ENCODE measurements at places on chromosomes 5 and 9. TPM values are rescaled to one million over a fixed set of nuclear protein-coding genes. Genes with fewer than 3 reads are reported as not detected.

KIF27 gene
- total RNA-seq, result 16.4 TPM

SHISAL2B gene
- 10.4 TPM for total RNA-seq

GRCh38 chr5:24817966-24818365 lies 173.2 kb upstream of the CDH10 start:
- DNase-seq, result no peak
- no peaks in the 10 kb centered on the region for H3K27me3 ChIP-seq
- H3K4me3 ChIP-seq, result no peak overlapping the region
- H3K36me3 ChIP-seq, result no peaks in the 10 kb centered on the region
- no peaks in the 10 kb centered on the region for H3K4me1 ChIP-seq
- H3K27ac ChIP-seq, result no peak overlapping the region

DNA sequence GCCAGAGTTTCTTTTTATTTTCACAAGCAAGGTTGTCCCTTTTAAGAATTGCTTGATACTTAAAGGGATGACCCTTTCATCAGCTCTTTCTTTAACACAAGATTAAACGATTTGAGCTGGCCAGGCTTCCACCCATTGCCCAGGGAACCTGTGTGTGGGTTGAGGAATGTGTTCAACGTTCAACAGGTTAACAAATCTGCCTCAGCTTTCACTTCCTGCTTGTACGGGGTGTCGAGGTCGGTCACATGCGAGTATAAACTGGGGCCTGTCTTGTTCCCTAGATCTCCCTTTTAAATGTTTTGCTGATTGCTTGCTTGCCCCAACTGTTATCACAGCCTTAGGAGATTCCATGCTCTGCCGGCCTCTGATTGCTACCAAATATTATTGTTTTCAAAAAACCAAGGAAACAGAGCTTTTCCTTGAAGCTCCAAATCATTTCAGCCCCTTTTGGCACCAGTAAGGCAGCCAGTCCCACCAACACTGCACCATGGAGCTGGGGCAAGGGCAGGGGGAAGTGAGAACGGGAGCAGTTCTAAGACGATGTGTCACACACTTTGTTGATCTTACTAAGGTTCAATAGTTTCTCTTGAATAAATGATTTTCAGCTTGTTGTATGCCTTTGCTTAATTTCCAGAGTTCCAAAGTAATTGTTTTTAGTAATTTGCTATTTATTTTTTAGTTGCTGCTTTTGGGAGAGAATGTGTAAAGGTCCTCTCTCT lies 10.7 kb upstream of the CLK4 start:
- no peaks in the 10 kb centered on the region for H3K4me1 ChIP-seq
- peaks cover 6% of the 10 kb centered on the region for H3K27me3 ChIP-seq
- H3K27ac ChIP-seq, result no peak overlapping the region

- no peak overlapping the region for H3K4me3 ChIP-seq
- no peak overlapping the region for H3K27ac ChIP-seq
- DNase-seq, result no peak
- peaks cover 9% of the 10 kb centered on the region for H3K4me1 ChIP-seq
- no peaks in the 10 kb centered on the region for H3K27me3 ChIP-seq
Observed at GRCh38 chr5:65695162-65695755, 26.6 kb downstream of the SGTB start.

IFNB1 gene
- total RNA-seq, result not detected

DNA sequence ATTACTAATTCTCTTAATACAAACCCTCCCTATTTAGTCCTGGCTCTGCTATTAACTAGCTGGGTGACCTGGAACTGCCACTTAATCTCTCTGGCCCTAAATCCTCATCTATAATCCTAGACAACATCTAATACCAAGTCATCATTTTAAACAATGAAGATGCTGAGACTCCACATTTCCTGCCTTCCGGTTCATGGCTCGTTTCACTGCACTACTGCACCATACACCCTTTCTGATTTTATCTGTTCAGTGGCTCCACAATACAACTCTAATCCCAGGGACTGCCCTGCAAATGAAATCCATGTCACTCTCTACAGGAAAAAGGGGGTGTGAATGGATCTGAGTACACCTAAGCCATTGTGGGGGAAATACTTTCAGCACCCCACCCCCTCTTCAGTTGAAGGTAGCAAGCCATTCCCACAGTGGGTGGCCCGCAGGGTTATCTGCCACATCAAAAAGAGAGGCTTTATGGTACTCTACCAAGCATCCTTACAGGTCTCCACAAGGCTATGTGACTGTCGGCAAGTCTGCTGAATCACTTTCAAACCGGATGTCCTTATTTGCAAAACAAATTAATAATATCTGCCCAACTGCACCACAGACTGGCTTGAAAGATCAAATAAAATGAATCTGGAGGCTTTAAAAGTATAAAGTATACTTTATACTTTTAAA lies 89.5 kb downstream of the EPB41L4A start:
- H3K27me3 ChIP-seq, result no peaks in the 10 kb centered on the region
- no peaks in the 10 kb centered on the region for H3K36me3 ChIP-seq
- peak; percentile 18 for DNase-seq
- H3K4me3 ChIP-seq, result no peak overlapping the region

DNA sequence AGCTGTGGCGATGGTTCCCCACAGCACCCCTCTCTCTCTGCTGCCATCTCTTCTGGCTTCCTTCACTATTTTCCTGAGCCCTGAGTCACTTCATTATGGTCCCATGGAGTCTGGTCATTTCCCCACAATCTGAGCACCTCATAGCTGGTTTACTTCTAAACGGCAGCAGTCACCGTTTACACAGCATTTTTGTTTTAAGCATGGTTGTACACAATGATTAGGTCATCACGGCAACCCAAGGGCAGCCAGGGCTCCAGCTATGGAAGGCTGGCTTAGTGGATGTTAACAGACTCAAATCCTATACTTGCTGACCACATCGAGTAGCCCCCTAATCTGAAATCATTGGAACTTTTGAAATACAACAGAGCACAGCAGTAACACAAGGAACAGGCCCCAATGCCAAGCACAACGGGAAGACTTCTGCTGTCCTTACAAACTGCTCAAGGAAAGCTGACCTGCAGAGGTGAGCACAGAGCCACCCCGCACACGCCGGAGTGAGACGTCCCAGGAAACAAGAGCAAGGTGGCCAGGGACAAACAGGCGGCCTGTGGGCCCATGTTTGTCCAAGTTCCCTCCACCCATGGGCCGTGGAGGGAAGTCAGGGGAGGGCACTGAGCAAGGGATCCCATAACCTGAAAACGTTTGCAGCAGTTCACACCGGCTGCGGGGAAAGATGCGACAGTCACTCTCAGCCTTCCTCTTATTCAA lies 22.9 kb downstream of the CAMSAP1 start:
- H3K27me3 ChIP-seq, result no peaks in the 10 kb centered on the region
- peaks cover 3% of the 10 kb centered on the region for H3K4me1 ChIP-seq
- H3K36me3 ChIP-seq, result no peaks in the 10 kb centered on the region
- no peak for DNase-seq
- no peak overlapping the region for H3K4me3 ChIP-seq
- H3K27ac ChIP-seq, result no peak overlapping the region

DNA sequence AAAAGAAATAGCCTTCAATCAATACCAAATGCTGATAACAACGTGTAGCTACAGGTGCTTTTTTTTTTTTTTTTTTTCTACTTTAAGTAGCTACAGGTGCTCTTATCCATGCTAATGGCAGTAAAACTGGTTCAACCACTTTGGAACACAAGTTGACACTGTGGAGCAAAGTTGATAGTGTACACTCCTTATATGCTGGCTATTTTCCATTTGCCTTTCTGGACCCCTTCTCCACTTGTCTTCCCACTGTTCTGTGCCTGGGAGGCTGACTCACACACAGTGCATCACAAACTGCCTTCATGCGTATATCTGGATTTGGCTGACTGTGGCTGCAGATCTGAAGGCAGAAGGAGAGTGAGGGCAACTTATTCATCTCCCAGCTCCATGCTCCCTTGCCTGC lies 247.9 kb downstream of the MSX2 start:
- H3K27ac ChIP-seq, result no peak overlapping the region
- H3K27me3 ChIP-seq, result no peaks in the 10 kb centered on the region
- no peak overlapping the region for H3K4me3 ChIP-seq
- DNase-seq, result no peak

GFI1B gene
- total RNA-seq, result not detected

PAX5 gene
- not detected for total RNA-seq

DDX46 gene
- 54.9 TPM for total RNA-seq

DNA sequence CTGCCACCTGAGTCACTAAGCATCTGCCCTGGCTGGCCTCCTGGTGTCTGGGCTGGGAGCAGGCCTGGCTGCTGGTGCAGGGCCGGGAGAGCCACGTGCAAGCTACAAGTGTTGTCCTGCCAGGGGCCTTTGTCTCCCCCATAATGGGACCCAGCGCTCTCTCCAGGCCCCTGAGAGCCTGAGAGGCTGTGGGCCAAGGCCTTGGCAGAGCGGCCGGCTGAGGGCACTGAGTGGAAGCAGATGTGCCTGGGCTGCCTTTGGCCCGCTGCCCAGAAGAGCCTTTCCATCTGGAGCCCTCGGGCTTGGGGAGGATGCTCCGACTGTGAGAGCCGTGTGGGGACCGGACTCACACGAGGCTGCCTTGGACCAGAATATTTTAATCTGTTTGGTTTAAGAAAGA lies 185.5 kb downstream of the RGS3 start:
- no peak overlapping the region for H3K27ac ChIP-seq
- no peak overlapping the region for H3K4me3 ChIP-seq
- peaks cover 31% of the 10 kb centered on the region for H3K4me1 ChIP-seq
- no peaks in the 10 kb centered on the region for H3K27me3 ChIP-seq
- no peaks in the 10 kb centered on the region for H3K36me3 ChIP-seq

- H3K27ac ChIP-seq, result no peak overlapping the region
- H3K4me1 ChIP-seq, result no peaks in the 10 kb centered on the region
- H3K27me3 ChIP-seq, result no peaks in the 10 kb centered on the region
- peak; percentile 36 for DNase-seq
- H3K4me3 ChIP-seq, result no peak overlapping the region
Observed at GRCh38 chr9:19641046-19641445, 147.8 kb downstream of the SLC24A2 start.

DNA sequence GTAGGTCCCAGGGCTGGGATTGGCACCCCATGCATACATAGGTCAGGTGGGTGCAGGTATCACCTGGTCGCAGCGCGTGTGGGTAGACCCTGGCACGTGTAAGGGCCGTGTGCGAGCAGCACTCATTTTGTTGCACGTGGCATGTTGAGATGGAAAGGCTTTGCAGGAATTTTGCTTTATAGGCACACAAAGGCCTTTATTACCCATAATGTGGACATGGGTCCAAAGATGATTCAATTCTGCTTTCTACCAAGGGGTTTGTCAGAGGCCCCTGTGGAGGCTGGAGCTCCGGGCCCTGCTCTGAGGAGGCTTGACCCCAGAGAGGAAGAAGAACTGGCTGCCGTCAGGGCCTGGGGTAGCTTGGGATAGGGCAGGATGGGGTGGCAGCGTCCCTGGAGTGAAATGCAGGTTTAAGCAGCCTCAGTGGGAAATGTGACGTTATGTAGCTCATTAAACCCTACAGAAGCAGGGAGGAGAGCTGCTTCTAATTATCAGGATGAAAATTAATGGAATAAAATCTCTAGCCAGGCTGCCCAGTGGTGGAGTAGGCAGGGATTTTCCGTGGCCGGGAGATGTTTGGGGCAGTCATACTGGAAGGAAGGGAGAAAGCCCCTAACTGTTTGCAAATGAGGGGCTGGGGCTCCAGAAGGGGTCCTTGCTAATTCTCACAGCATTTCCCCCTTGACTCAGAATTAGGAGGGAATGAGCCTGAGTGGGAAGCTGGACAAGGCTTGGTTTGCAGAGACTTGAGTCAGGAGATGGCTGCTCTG lies 103.3 kb upstream of the PITX1 start:
- no peak overlapping the region for H3K27ac ChIP-seq
- peaks cover 5% of the 10 kb centered on the region for H3K27me3 ChIP-seq
- H3K4me1 ChIP-seq, result peaks cover 2% of the 10 kb centered on the region
- no peaks in the 10 kb centered on the region for H3K36me3 ChIP-seq
- H3K4me3 ChIP-seq, result no peak overlapping the region

ADAMTSL2 gene
- total RNA-seq, result 0.30 TPM

KIAA0825 gene
- 3.7 TPM for total RNA-seq

CANX gene
- 301 TPM for total RNA-seq

DNA sequence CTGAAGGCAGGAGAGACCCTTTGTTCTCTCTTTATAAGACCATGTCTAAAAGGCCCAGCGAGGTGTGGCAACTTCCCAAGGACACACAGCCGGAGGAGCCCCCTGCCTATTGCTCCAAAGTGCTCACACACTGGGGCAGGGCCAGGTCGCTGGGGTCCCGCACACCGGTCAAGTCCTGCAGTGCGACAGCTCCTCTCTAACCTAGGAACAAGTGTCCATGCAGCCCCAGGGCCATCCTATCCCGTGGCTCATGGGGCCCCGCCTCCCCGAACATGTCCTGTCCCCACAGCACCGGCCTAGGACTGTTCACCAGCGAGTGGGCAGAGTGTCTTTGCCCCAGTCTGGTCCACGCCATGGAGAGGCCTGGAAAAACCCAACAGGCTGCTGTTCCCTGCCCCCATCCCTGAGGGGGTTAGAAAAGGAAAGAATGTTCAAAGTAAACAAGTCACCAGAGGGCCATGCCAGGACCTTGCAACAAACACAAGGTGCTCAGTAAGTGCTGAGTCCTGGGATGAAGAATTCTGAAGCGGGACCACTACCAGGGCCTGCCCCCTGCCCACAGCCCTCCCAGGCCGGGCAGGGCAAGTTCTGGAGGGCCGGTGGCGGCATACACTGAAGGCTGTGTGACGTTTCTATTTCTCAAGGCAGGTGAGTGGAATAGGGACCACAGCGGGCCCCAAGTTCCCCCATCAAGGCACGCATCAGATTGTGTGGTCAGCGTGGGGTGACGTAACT lies 938 bp downstream of the NINJ1 start:
- H3K4me3 ChIP-seq, result peak overlapping the region; percentile 80

C8G gene
- not detected for total RNA-seq

DNA sequence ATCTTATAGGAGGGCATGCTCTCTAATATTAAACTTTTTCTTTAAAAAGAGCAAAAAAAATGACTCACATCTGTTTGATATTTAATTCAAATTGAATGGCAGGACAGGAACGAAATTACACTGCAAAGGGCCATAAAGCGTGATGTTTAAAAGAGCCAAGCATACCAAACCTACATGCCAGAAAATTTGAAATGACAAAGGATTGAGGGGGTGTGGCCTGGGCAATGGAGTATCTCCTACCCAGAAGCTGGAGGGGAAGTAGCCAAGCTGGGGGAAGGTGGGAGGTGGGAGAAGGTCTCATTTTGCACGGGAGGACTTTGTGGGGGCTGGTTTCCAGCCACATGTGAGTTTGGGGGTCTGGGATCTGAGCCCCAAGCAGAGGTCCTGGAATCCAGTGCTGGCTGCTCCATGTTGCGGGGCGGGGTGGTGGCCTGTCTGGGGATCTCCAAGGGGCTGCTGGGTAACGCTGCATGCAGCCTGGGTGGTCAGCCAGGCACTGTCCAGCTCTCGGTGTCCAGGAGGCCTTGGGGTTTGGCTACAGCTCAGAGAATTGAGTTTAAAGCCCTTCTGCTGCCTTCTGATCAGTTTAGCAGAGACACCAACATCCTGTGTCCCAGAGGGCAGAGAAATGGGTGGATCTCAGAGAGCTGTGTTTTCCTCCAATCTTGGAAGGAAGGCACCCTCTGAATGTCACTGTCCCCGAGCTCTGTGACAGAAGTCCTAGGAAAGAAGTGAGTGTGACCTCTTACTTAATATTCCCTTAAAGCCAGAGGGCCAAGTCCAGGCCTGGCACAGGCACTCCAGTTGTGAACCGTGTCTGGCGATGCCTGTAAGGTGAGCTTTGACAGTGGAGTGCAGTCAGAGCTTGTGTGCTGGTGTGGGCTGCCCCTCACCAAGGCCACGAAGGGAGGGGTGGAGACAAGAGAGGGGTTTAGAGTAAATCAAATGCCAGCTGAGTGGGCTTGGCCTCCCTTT lies 7.6 kb downstream of the DCANP1 start:
- H3K27me3 ChIP-seq, result no peaks in the 10 kb centered on the region
- DNase-seq, result no peak
- H3K4me1 ChIP-seq, result peaks cover 23% of the 10 kb centered on the region
- no peak overlapping the region for H3K27ac ChIP-seq
- no peaks in the 10 kb centered on the region for H3K36me3 ChIP-seq

FOXI1 gene
- total RNA-seq, result not detected

Data from neural progenitor cell (in vitro differentiated cells).